Glutamatergic neuron (in vitro differentiated cells): ENCODE measurements at places on chromosomes 5 and 9. TPM values are rescaled to one million over a fixed set of nuclear protein-coding genes. Genes with fewer than 3 reads are reported as not detected.

DNA sequence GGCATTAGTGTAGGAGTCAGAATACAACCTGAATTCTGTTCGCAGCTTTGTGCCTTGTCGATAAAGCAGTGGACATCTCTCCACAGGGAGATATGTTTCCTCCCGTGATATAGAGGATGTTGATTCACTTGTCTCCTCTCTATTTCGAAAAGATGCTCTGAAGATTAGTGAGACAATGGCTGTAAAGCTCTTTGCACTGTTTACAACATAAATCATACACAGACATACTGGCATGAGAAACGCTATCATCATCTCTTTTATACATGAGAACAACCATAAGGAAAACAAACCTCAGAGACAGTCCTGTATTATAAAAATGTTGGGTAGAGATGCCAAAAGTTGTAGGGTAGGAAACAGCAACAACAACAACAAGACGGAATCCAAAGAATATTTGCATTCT is 507.4 kb downstream of the RAB3C start:
- DNase-seq = no peak

GRCh38 chr5:505951-506525 is 18.2 kb downstream of the SLC9A3 start:
- no peak for DNase-seq

- DNase-seq = no peak
Measured at GRCh38 chr9:93057042-93057702, 1.3 kb upstream of the SUSD3 start.

DNA sequence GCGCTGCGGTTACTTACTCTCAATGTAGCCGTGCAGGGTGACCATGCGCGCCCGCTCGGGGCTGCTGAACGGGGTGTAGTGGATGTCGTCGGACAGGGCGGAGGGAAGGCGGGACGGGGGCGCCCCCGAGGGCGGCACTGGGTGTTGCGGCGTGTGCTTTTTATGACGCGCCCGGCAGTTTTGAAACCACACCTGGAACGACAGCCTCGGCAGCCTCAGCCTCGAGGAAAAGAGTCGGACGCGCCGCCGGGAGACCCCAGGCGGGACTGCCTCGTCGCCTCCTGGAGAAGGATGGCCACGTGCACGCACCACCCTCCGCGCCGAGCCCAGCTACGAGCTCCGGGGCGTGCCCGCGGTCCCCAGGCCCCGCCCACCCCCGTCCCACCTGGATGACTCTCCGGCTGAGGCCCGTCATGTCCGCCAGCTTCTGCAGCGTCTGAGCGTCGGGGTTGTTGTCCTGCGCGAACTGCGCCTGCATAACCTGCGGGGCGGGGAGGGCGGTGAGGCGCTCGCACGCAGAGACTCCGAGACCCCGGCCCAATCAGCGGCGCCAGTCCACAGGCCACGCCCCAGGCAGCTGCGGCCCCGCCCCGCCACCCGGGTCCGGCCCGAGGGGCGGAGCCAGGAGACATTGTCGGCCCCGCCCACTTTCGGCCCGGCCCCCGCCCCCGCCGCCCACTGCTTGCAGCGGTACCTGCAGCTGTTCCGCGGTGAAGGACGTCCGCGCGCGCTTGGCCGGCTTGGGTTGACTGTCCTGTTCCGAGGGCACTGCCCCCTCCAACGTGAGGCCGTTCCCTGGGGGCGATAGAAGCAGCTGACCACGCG is 15.0 kb downstream of the LHX6 start:
- DNase-seq = peak; percentile 86

- DNase-seq = peak; percentile 72
Measured at GRCh38 chr9:89791754-89792153, 186.9 kb downstream of the GADD45G start.

GRCh38 chr5:103166706-103167105 is 46.6 kb downstream of the PPIP5K2 start:
- DNase-seq = no peak

Gene CDX1
- not detected for total RNA-seq

Gene BHMT2
- total RNA-seq = not detected

Gene SPRY4
- total RNA-seq = 12.5 TPM

Gene LPCAT1
- total RNA-seq = 113 TPM
